ENCODE measurements at places on chromosomes 3 and 15.

DNA sequence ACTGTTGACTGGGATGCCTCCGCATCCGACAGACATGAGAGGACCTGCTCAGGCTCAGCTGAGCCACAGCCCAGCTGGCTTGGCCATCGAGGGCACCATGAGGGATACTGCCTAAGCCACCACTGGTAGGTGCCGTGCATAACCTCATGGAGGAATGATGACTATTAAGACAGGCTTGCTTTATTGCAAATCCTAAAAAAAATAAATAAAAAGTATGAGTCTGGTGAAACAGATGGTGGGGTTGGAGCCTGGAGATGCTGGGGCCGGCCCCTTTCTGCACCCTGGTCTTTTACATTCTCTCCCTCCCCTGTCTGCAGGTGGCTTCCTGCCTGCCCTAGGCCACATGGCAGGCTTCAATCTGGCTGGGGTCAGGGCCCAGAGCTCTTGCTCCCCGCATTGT, 24.0 kb upstream of the RAD18 start:
- no peak for DNase-seq

DNA sequence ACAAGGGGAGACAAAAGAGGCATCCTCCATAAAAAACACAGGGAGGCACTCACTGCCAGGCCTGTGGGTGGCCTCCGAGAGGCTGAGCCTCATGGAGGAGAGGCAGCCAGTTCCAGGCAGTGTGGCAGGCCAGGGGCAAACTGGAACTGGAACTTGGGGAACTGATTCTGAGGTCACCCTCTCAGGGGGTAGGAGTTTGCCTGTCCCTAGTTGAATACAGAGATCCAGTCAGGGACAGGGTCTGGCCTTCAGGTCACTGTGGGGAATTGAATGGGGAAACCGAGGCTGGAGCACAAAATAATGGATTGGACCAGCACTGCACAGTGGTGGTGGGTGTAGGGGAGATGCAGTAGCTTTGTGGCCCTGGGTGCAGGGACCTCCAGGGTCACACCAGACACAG, 58.7 kb downstream of the TPRA1 start:
- no peak for DNase-seq

- no peak for DNase-seq
These were observed 54.3 kb upstream of the NEK10 start for GRCh38 chr3:27423463-27423862.

DNA sequence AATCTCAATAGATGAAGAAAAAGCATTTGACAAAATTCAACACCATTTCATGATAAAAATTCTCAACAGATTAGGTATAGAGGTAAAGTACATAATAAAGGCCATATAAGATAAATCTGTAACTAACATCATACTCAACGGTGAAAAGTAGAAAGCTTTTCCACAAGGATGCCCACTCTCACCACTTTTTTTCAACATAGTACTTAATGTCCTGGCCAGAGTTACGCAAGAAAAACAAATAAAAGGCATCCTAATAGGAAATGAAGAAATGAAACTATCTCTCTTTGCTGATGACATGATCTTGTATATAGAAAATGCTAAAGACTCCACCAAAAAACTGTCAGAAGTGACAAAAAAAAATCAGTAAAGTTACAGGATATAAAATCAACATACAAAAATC, 33.0 kb downstream of the THBS1 start:
- DNase-seq: no peak

GRCh38 chr3:12454816-12455121, 29.5 kb upstream of the TSEN2 start:
- no peak for DNase-seq

DNA sequence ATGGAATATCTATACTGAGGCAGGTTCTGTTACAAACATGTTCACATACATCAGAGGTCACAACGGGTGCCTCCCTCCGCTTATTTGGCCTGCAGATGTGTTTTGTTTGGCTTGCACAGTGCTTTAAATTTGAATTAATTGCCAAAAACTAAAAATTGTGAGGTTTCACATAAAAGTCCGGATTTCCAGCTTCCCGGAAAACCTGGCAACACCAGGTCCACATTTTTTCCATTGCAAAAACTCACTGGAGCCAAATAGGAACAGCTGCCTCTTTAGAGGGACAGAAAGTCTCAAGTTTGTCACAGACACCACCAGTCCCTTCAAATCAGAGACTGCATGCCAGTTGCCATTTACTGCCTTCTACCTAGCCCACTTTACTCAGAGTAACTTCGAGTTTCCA, 205.9 kb upstream of the MDFIC2 start:
- no peak for DNase-seq

- no peak for DNase-seq
These were observed 13.3 kb downstream of the MYD88 start for GRCh38 chr3:38151667-38152265.

DNA sequence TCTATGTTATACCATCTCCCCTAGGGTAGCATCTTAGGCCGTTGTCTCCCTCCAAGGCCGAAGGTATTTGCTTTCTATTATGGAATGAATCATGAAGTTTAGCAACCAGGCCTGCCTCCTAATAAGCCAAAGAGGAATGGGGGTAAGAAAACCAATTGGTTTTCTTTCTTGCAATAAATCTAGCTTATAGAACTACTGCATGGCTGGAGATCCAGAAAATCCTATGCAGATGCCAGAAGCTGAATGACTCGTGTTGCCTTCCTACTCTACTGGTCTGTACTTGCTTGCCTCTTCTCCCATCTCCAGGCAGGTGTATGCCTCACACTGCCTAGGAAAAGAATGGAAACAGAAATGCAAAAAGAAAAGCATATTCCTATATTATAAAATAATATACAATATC, 31.1 kb upstream of the IL16 start:
- no peak for DNase-seq

GRCh38 chr3:9503283-9503682, 50.3 kb downstream of the LHFPL4 start:
- DNase-seq: peak; percentile 89

DNA sequence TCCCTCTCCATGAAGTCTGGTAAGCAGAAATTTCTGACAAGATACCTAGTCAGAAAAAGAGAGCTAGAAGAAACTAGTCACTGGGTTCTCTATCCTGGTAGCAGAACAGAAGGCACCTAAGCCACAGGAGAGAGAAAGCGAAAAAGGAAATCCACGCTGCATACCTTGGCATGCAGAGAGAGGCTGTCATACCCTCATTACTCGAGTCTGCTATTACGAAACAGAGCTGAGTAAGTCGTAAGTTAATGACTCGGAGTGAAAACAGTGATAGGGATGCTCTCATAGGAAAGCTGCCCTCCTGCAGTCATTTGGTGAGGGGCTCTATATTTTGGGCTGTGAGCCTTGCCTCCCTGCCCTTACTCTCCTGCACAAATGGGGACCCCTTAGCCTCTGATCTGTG, 16.2 kb downstream of the CLRN1 start:
- DNase-seq: no peak

- no peak for DNase-seq
These were observed 6.4 kb downstream of the IQSEC1 start for GRCh38 chr3:13066834-13067233.

GRCh38 chr3:54670201-54671000, 257.5 kb downstream of the LRTM1 start:
- DNase-seq: peak; percentile 19

- no peak for DNase-seq
These were observed 274.5 kb downstream of the FEZF2 start for GRCh38 chr3:62098646-62099365.

DNA sequence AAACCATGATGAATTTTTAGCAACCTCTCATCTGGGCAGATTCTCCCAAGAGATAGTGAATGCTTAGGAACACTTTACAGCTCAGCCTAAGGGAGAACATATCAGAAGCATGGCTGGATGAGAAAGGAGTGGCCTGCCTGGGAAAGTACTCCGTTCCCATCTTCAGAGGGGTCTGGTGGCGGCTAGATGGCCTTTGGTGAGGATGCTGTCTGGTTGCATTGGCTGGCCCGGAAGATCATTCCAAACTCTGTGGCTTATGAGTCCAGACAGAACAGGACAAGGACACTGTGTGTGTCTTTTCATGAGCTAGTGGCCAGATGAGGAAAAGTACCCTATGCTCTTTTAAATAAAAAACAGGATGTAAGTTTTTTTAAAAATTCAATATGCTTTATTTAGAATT, 51.2 kb downstream of the CRTC3 start:
- DNase-seq: no peak

GRCh38 chr3:67198374-67198773, 200.3 kb downstream of the KBTBD8 start:
- DNase-seq: no peak

GRCh38 chr3:175620532-175620931, 761.4 kb downstream of the NAALADL2 start:
- DNase-seq: no peak

- DNase-seq: no peak
These were observed 14.1 kb upstream of the AHSG start for GRCh38 chr3:186598794-186599141.

GRCh38 chr3:39106851-39107387, 508 bp downstream of the GORASP1 start:
- DNase-seq: peak; percentile 85

GRCh38 chr3:35500641-35501350, 138.5 kb upstream of the ARPP21 start:
- DNase-seq: no peak

GRCh38 chr3:124809039-124809438, 78.1 kb downstream of the ITGB5 start:
- DNase-seq: no peak

GRCh38 chr3:178538056-178538455, 1.8 kb downstream of the KCNMB2 start:
- no peak for DNase-seq

GRCh38 chr15:93129702-93130488, 40.9 kb upstream of the RGMA start:
- no peak for DNase-seq

DNA sequence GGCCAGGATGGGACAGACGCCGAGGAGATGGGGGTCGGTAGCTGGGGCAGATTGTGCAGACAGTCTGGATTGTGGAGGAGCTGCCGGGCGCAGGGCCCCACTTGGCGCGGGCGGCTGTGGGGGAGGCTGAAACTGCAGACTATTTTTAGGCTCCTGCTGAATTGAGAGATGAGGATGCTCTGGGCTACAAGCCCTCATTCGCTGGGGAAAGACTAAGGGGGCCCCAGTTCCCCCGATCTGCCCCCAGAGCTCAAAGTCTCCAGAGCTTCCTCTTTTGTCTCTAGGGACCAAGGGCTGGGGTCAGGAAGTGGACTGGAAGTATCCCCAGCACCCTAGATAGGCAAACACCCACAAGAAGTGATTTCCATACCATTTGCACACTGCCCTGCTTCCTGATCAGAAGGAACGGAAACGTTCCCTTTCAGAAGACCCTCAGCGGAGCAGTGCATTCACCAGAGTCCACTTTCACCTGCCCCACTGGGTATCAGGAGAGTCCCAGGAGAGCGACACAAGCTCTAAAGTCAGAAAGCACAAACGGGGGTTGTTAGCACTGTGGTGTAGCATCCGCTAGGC, 29.7 kb downstream of the SEMA7A start:
- no peak for DNase-seq

- DNase-seq: no peak
These were observed 27.5 kb downstream of the AQP9 start for GRCh38 chr15:58165661-58166060.

GRCh38 chr15:68990231-68990991, 24.1 kb upstream of the NOX5 start:
- no peak for DNase-seq

GRCh38 chr15:76337059-76337695, 604 bp downstream of the ISL2 start:
- DNase-seq: peak; percentile 80

GRCh38 chr3:117602058-117602644, 892.6 kb downstream of the TUSC7 start:
- peak; percentile 51 for DNase-seq

GRCh38 chr3:108669208-108669607, 79.7 kb downstream of the DZIP3 start:
- no peak for DNase-seq

DNA sequence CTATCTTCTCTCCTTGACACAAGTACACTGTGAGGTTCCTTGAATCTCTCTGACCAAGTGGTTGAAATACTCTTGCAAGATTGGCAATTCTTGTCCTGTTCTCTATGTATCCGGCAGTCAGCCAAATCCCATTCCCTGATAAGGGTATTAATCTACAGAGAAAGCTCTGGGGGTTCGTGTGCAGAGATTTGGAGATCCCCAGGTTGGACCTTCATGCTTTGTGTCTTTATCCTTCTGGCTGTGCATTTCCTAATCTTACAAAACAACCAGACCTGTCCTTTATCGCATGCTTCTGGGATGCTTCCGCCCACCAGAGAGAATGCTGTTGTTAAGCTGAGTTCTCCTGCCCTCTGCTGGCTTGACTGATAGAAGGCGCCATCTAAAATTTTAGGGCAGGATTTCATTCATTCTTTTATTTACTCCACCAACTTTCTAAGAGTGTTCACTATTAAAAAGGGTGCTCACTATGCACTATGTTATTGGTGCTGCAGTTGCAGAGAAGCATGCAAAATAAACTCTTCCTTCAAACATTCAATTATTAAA, 8.6 kb upstream of the SST start:
- peak; percentile 60 for DNase-seq

- no peak for DNase-seq
These were observed 68.3 kb upstream of the TBC1D5 start for GRCh38 chr3:17810759-17811158.

GRCh38 chr15:41660235-41661077, at the start of gene MGA:
MGA (plus strand) TSS chr15:41660405.
- peak; percentile 99 for DNase-seq

- DNase-seq: no peak
These were observed 72.6 kb upstream of the DPH6 start for GRCh38 chr15:35618260-35619188.

GRCh38 chr3:130973406-130973805, 53.2 kb downstream of the ASTE1 start:
- DNase-seq: no peak

DNA sequence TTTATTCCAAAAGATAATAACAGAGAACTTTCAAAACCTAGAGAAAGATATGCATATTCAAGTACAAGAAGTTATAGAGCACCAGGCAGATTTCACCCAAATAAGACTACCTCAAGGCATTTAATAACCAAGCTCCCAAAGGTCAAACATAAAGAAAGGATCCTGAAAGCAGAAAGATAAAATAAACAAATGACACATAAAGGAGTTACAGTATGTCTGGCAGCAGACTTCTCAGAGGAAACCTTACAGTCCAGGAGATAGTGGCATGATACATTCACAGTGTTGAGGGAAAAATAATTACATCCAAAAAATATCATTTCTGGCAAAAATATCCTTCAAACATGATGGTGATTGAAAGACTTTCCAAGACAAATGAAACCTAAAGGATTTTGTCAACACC, 185.8 kb upstream of the POU1F1 start:
- no peak for DNase-seq

DNA sequence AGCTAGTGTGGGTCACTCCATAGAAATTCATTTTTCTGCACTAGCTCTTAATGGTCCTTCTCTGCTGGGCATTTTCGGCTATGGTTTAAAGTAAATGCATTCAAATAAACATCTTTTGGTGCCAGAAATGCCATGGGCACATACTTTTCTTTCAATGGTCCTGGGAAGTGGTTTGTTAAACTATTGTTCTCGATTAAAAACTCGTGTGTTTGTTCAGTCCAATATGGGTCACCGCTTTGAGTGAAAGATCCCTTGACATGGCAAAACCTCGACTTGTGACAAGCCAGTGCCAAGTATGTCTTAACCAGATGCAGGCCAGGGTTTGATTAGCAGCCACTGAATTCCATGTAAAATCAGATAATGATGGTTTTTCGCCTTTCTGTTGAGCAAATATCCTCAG, 331.9 kb upstream of the WNT5A start:
- no peak for DNase-seq

GRCh38 chr3:107369791-107370190, 7.4 kb upstream of the CCDC54 start:
- DNase-seq: no peak
